Lower leg skin (tissue), 4 donors: ENCODE measurements at places on chromosomes 16 and 17. TPM values are rescaled to one million over a fixed set of nuclear protein-coding genes. Genes with fewer than 3 reads are reported as not detected.

DNA sequence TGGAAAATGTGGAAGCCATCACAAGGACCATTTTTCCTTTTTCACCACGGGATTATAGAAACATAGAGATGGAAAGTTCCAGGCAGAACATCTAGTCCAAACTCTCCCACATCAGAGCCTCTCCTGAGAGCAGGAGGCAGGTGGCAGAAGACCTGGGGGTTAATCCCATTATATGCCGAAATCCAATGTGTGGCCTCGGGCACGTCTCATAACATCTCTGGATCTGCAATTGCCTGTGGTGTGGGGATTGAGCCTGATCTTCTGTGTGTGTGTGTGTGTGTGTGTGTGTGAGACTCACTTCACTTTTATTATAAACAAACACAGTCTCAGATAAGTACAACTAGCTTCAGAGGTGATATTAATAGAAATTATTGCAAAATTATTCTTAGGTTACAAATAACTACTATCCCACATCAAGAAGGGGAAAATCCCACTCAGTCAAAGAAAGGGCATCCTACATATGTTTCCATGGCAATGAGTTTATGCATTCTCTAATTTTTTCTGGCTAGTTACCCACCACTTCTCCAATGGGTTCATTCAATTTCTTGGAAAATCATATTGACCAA lies 199.1 kb downstream of the FOXL1 start:
- no peak for DNase-seq

DNA sequence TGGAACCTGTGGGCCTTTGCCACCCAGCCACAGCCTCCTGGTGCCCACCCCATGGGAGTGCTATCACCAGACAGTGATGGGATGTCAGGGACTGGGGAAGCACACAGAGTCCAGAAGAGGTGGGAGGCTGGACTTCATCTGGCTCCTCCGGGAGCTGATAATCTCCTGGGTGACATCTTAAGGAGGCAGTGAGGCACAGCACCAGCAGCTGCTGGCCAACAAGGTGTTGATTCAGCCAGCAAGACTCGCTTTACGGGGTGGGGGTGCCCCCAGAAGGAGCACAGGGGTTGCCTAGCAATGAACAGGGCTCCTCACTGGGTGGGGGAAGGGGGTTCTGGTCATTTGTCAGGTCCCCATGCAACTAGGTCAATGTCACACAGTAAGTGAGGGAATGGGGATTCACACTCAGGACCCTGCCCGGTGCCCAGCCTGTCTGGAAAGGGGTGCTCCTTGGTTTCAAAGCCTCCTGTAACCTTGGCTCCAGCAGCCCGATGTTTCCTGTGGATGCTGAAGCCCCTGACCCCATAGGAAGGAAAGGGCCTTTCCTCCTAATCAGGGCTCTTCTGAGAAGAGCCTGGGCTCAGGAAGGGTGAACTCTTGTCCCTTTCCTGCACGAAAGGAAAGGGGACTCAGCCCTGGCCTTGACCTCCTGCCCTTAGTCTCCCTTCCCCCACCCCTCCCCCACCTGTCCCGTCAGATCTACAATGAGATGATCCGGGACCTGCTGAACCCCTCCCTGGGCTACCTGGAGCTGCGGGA lies 17.7 kb downstream of the KIF19 start:
- DNase-seq, result no peak

GRCh38 chr17:77437017-77437416 lies 296.2 kb downstream of the SEC14L1 start:
- DNase-seq, result no peak

DNA sequence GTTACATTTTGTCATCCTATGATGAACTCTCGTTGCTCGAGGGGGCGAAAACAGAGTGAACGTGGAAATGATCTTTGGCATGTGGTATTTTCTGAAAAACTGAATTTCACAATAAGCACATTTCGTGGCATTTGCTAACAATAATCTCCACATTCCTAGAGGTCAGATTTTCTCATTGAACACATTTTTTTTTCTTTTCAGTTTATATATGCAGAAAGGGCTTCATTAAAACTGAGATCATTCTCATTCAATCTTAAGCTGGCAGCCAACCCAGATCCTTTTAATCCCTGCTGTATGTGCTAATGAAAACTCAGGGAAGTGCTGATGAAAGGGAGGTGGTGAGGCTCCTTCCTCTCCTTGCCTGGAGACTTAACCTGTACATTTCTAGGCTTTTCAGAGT lies 52.6 kb downstream of the PRKCA start:
- DNase-seq, result no peak

HBA2 gene
- total RNA-seq, result 1.3 TPM

DNA sequence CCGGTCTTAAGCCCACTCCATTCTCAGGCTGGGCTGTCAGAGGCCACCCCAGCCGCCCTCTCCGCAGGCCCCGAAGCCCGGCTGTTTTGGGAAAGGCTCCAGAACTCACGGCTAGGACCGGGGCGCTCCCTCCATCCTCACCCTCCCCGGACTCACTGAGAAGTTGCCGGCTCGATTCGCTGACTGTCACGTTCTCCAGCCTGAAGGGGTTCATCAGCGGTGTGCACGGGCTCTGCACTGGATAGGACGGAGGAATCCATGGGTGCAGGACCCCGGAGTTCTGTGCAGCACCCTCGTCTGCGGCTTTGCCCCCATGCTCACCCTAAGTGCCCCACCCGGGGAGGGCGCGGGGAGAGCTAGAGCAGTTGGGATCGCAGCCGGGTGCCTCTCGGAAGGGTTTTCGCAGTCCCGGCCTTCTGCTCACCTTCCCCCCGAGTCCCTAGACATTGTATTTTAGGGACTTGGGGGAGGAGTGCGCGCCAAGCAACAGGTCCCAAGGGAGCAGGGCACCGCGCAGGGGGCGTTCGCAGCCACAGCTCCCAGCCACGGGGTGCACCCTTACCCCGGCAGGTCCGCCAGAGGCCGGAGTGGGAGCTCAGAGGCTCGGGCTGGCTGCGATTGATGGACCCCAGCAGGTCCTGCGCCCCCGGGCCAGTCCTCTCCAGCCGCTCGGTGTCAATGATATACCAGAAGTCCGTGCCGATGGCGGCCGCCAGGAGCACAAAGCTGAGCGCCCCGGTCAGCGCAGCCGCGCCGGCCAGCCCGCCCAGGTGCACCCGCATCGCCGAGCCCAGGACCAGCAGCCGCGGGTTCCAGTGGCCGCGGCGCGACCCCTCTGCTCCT lies 1.0 kb downstream of the TMEM114 start:
- no peak for DNase-seq

- DNase-seq, result no peak
Observed at GRCh38 chr16:80947708-80948625, 58.7 kb downstream of the CMC2 start.

RANBP10 gene
- total RNA-seq, result 15.0 TPM

DNA sequence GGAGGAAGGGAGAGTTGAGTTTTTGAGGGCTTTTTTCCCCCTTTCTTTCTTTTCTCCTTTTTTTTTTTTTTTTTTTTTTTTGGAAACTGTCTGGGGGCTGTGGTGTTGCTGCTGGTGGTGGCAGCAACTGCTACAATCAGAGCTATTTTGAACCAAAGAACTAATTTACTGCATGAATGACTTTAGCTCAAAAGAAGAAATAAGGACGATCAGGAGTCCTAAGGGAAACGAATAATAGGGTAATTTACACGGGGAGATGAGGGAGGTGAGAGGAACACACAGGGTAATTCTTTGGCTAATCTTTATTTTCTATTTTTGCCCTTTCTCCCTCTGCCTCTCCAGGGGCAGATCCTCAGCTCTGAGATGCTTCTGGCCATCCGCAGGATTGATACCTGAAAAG lies 119.8 kb downstream of the TMEM132E start:
- DNase-seq, result no peak

DNA sequence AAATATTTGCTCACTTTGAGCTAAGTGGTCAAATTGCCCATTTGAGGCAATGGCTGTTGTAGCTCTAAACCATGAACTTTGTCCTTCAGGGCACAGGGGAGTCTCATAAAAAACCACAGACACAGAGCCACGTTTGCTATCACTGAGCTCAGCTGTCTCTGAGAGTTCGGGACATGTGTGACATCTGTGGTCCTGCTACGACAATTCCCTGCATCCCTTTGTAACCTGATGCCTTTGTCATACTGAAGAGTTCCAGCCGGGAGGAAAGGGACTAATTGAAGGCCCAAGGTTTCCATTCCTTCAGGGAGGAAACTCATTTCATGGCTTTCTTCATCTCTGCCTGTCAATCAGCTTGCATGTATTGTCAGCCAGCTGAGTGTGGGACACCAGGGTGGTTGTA lies 599.4 kb upstream of the CDH5 start:
- no peak for DNase-seq

GRCh38 chr17:50593321-50593720 lies 32.8 kb downstream of the CACNA1G start:
- DNase-seq, result no peak

- no peak for DNase-seq
Observed at GRCh38 chr17:61770752-61771533, 92.4 kb downstream of the BRIP1 start.

DNA sequence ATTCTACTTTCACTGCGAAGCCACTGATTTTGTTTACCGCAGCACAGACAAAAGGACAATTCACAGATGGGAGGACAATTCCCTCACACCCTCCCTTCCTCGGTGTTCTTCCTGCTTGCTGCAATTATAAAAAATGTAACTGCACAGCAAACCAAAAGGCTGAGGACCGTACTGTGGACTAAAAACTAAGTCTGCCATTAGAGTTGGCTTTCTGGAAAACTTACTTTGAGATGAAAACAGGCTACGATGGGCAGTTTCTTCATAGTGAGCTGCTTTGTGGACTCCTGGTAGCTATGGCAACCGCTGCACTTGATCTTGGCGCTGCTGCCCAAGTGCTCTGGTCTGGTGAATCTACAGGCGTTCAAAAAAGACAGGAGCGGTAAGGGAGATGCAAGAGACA lies 35.2 kb downstream of the USP22 start:
- DNase-seq, result no peak

NUPR1 gene
- 52.4 TPM for total RNA-seq
